Hematopoietic multipotent progenitor cell (in vitro differentiated cells): ENCODE measurements at places on chromosomes 6 and 20. TPM values are rescaled to one million over a fixed set of nuclear protein-coding genes. Genes with fewer than 3 reads are reported as not detected.

- peak; percentile 65 for DNase-seq
Measured at GRCh38 chr6:71289039-71289801, 609 bp downstream of the OGFRL1 start.

DNA sequence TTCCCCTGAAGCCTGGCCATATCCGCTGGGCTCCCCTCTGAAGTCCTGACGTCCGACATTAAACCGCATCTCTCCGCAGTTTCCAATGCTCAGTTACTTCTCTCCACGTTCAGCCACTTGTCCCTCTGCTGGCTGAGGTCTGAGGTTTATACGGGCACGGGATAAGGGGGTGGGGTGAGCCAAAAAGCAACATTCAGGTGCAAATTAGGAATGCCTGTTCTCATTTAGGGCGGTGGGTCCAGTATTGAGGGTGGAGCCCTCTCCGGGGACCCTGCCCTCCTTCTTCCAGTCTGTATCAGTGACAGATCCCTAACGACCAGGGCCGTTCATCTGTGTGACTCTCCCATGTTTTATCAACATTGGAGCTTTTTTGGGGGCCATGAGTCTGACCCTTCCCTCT lies 1454.4 kb downstream of the HACE1 start:
- no peak for DNase-seq

- DNase-seq: no peak
Measured at GRCh38 chr6:151757506-151757955, 50.0 kb upstream of the ESR1 start.

- DNase-seq: no peak
Measured at GRCh38 chr20:20027284-20027683, 10.1 kb downstream of the NAA20 start.

DNA sequence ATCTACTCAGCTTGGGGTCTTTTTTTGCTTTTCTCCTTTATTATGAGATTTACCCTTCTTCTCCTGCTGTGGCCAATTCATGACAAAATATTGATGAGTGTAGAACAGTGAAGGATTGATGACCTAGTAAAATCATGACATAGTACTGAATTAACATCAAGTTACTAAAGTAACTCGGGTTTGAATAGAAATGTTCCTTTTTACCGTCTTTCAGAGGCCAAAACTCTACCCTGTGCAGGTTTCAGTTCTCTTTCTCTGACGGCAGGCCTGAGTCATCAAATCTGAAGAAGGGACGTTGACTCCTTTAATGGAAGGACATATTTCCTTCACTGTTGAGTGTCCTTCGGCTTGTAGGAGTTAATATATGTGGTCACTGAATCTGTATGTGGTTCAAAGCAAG lies 80.7 kb downstream of the RREB1 start:
- no peak for DNase-seq

DNA sequence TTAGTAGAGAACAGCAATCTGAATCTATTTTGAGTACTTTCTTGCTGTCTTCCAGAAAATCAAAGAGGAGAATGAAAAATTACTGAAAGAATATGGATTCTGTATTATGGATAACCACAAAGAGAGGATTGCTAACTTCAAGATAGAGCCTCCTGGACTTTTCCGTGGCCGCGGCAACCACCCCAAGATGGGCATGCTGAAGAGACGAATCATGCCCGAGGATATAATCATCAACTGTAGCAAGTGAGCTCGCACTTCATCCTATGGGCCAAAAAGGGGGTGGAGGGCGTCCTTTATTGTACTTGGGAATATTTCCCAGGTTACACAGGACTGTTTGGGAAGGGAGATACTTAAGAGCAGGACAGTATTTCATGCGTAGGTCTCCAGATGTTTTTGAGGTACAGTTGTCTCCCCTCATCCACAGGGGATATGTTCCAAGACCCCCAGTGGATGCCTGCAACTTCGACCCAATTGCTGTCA lies 37.3 kb upstream of the PLCG1 start:
- DNase-seq: no peak

Gene LTA
- total RNA-seq: under 0.01 TPM

DNA sequence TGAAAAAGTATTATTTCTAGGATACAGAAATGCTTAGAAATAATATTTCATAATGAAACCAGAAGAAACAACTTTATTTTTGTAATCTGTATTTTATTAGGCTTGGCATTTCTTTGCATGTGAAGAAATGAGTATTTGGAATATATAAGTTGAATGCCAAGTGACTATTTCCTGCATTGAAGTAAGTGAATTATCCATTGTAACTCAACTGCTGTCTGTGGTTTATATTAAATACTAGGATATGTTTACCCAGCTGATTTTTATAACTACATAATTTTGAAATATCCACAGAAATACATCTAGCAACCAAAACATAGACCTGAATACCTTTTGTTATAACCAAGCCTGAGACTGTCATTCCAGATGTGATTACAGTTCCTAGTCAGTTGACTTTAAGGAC lies 207.6 kb downstream of the THBS2 start:
- DNase-seq: no peak

DNA sequence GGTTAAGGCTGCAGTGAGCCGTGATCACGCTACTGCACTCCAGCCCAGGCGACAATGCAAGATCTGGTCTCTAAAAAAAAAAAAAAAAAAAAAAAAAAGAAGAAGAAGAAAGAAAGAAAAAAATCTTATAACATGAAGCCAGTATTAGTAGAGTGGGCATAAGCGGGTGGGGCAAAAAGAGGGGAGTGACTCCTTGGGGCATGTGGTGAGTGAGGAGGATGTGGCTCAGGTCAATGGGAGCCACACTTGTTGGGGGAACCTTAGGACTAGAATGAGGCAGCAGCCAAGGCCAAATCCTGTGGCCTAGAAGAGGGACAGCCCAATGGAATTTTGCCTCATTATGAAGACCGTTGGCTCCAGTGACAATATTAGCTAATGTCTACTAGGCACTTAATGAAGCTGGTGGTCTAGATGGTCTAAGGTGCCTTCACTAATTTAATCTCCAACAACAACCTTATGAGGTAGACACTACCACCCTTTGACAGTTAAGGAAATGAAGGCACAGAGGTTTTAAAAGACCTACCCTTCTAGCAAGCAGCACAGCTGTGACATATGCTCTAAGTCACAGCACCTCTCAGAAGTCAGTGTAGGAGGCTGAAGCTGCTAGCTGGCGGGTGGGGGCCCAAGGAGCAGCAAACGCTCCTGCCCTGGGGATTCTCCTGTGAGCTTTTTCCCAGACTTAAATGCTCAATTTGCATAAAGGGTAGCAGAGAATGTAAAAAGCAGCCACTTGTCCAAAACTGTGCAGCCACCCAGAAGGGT lies 23.6 kb upstream of the ARMC12 start:
- no peak for DNase-seq

GRCh38 chr20:63873477-63873971 lies 8.5 kb downstream of the TPD52L2 start:
- peak; percentile 67 for DNase-seq

- no peak for DNase-seq
Measured at GRCh38 chr20:47377122-47377722, 20.7 kb upstream of the ZMYND8 start.

DNA sequence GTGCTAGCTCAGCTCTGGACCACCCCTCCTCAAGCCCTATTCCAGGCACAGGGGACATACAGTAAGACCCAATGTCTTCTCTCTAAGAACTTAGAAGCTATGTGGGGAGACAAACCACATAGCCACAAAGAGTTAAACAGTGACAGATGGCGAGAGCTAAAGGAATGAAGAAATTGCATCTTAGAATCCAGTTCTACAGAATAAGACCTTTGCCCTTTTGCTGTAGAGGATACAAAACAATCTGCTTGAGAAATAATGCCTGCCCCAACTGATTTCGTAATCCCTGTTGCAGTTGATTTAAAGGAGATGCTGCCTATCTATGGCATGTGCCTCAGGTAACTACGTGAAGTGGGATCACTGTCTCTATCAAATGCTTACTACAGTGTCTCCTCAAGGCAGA lies 31.2 kb downstream of the TNFRSF21 start:
- DNase-seq: no peak

GRCh38 chr6:37323580-37323979 lies 30.2 kb upstream of the RNF8 start:
- no peak for DNase-seq

DNA sequence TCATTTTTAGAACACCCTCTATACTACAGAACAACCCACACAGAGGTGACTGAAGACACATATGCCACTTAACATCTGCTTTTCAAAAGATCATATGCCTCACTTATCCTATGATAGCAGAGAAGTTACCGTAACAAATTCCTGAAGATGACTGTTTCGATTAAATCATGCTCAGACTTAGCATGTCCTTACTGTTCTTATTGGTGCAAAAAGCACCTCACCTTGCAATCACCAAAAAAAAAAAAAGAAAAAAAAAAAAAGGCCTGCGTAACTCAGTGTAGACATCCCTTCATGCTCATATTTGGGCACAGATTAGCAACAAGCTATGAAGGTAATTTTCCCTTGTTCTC lies 17.7 kb upstream of the DST start:
- no peak for DNase-seq

DNA sequence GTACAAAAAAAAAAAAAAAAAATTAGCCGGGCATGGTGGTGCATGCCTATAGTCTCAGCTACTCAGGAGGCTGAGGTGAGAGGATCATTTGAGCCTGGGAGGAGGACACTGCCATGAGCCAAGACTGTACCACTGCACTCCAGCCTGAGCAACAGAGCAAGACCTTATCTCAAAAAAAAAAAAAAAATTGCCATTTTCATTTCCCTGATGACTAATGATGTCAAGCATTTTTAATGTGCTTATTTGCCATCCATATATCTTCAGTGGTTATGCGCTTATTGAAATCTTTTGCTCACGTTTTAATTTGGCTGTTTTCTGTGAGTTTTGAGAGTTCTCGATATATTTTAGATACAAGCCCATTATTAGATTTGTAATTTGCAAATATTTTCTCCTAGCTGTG lies 46.7 kb downstream of the PFDN4 start:
- no peak for DNase-seq

Gene TPD52L2
- total RNA-seq: 47.7 TPM

GRCh38 chr6:146515212-146515611 lies 28.4 kb upstream of the RAB32 start:
- no peak for DNase-seq

Gene PRDM13
- total RNA-seq: not detected

DNA sequence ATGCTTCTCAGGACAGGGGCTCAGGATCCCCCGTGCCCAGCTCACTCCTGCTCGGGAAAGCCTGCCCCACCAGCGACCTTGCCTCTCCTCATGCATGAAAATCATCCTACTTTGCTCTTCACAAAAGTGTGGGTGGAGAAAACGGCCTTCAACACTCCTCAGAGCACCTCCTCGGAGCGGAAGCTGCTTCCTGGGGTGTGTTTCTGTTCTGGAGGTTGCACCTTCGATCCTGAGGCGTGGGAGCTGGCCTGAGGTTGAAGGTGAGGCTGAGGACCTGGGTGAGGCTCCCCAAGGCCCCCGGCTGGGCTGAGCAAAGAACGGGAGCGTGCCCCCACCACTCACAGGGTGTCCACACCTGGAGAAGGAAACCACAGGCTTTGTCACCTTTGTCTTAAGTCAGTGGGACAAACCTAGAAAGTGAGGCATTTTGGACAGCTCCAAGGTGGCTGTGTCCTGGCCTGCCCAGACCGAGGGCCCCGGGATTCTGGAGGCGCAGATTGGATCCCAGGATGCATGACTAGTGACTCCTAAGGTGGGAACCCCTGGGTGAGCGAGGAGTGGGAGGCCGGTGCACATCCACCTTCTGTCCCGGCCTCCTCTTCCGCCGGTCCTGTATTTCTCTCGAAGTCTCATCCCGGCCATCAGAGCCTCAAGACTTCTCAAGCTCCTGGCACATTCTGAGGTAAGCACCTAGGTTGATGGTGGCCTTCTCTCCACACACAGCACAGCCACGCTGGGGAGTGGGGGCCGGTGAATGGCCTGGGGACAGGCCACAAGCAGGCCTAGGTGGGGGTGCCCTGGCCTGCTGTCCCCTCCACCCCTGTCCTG lies 104.7 kb downstream of the TMEM242 start:
- DNase-seq: no peak

- no peak for DNase-seq
Measured at GRCh38 chr6:100300221-100300736, 164.4 kb downstream of the SIM1 start.

Gene UNC5CL
- total RNA-seq: 1.3 TPM
